ENCODE measurements at places on chromosomes 4 and X.

GRCh38 chr4:66693694-66694093 lies 851.6 kb downstream of the CENPC start:
- no peak for DNase-seq

GRCh38 chr4:89641367-89641687 lies 195.6 kb downstream of the SNCA start:
- no peak for DNase-seq

- no peak for DNase-seq
These were observed 40.4 kb upstream of the CYP4V2 start for GRCh38 chr4:186150926-186151325.

DNA sequence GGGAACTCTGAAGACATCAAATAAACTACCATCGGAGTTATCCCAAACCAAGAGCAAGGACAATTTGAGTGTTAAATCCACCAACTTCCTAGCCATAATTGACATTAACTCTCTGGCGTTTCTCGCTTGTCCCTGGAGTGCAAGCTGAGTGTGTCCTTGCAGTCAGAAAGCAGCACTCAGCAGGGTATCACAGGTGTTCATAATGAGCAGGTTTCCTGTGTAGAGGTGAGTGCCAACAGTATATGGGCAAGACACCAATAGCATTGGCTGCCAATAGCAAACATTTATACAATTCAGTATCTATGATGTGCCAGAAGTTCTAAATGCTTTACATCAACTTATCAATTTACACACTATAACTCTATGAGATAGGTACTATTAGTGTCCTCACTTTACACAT lies 11.2 kb downstream of the BLTP1 start:
- DNase-seq: no peak

GRCh38 chrX:13638826-13639225 lies 14.1 kb upstream of the TCEANC start:
- no peak for DNase-seq

DNA sequence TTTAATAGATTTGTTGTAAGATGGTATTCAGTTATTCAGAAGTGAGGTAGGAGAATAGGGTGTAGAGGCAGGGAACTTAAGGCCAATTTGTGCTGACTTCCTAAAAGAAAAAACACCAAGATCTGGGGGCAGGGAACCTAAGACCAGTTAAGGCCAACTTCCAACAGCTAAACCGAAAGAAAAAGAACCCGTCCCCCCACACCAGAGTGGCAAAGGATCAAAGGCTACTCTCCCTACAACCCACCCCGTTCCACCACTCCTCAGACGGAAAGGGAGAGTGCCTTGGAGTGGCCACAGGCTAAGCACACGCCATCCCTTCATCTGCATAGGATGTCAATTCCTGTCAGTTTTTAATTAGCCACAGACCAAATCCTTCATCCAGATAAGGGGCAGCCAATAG lies 3.7 kb upstream of the ZNF718 start:
- no peak for DNase-seq

DNA sequence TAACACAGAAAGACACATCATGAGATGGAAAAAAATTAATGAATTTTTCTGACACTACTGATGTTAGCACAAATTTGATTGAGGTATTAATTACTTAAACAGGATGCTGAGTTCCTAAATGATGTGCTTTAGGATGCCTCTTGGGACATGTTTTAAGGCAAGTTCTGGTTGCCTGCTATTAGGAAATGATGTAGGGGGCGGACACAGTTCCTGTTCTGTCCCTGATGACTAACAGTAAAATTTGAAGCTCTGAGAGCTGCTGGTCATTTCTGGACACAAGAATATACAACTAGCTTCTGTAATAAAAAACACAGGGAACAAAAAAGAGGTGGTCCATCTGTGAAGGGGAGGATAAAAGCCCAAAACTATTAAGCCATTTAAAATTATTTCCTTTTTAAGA lies 163.2 kb upstream of the ETNPPL start:
- DNase-seq: no peak

GRCh38 chr4:178993306-178993705 lies 1551.1 kb upstream of the AGA start:
- no peak for DNase-seq

GRCh38 chr4:154399259-154399974 lies 92.2 kb downstream of the DCHS2 start:
- DNase-seq: no peak

DNA sequence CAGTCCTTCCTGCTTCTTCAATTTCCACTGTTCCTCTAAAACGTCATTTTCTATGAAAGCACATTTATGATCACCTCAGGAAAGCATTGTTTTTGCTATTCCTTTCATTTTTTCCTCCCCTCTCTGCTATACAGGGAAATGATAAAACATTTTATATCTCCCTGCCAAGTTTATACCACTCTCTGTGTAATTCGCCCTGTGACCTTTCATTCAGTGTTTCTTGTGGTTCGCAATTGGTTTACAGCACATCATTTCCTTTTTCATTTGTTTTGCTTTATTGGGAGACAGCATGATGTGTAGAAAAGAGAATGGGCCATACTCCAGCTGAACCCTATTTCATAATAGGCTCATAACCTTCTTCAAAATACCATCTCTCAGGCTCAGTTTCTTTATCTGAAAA lies 99.9 kb upstream of the RAPGEF2 start:
- no peak for DNase-seq

DNA sequence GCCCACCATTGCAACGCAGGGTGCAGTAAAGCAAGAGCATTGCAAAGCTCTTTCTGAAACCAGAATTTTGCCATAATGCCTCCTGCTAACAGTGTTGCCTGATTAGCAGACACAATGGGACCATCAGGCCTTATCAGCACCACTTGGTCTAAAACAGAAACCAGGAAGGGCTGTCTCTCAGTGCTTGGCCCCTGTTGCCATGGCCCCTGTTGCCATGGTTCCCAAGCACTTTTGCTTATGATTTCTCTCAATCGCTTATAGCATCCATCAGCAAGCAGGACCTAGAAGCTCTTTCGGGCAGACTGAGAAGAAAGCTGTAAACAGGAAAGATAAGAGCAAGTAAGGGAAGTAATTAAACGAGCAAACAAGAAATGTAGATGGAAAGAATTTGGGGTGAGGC lies 36.8 kb downstream of the RTL5 start:
- peak; percentile 49 for DNase-seq

DNA sequence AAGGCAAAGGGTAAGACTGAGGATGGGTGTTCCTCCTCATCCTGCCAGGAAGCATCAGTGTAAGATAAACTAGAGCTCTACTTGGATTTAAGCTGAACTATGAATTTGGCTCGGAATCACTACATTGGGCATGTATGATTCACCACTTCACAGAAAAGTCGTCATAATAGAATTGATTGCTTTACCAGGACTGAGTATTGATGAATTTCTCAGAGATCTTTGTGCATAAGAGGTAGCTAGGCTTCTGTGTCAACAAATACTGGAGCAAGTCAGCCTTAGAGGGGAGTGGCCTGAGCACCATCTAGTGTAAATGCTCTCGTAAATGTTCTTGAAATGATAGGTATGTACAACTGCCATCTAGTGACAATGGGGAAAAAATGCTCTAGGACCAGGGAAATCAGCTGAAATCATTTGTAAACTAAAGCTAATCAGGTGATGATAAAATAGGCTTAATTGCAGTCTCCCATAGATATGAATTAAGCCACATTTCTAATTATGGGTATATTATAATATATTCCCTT lies 309.5 kb upstream of the FMR1 start:
- DNase-seq: no peak

Measured in GM13976 (cell line).